ENCODE measurements at places on chromosomes 4 and X.
A peak's percentile ranks its signal among the peaks of the same experiment; 100 is the strongest.

GRCh38 chrX:20042221-20042620 is 51.4 kb upstream of the BCLAF3 start:
- DNase-seq: no peak

- no peak for DNase-seq
These were observed 1037.1 kb downstream of the STPG2 start for GRCh38 chr4:97106161-97106560.

- no peak for DNase-seq
These were observed 47.9 kb downstream of the TLR10 start for GRCh38 chr4:38734911-38735310.

GRCh38 chr4:7812921-7813320 is 126.7 kb downstream of the AFAP1 start:
- DNase-seq: no peak

DNA sequence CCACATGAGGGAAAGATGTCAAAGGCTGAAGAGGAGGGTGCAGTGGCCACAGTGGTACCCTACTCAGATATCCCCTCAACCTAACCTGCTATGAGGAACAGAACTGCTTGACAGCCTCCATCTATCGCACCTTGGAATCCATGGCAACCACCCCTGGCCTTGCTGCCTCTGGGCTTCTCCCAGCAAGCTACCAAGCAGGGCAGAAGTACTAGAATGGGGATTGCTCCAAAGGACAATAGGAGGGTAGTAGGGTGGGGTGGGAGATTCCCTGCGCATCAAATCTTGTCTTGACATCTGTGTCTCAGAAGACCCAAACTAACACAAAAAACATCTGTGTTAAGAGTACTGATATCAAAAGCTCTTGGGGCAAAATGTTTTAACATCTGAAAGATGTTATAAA is 118.2 kb downstream of the FBXW7 start:
- DNase-seq: no peak

DNA sequence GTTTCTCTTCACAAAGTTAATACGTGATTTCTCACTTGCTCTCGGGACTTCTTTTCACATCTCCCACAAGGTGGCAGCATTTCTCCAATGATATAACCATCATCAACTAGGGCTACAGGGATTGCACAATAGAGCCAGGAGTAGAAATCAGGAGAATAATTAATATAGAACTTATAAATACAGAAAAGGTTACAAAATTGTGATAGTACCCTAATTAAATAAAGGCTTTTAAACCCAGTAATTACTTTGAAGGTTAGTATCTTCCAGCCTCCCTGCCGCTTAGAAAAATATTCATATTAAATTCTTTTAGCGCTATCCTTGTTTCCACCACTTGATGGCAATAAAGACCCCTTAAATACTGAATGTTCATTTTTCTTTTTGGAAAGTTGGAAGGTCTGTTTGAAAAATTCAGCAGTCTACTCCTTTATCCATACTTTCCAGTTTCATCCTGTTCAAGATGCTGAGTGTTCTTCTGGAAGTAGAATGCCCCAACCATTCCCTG is 65.8 kb downstream of the RASGEF1B start:
- DNase-seq: peak; percentile 89

- DNase-seq: no peak
These were observed 62.3 kb downstream of the ALG13 start for GRCh38 chrX:111743316-111743715.

GRCh38 chr4:140609548-140610425 is 41.0 kb upstream of the UCP1 start:
- DNase-seq: peak; percentile 53

- DNase-seq: peak; percentile 59
These were observed 36.6 kb downstream of the IRF2 start for GRCh38 chr4:184437565-184438265.

DNA sequence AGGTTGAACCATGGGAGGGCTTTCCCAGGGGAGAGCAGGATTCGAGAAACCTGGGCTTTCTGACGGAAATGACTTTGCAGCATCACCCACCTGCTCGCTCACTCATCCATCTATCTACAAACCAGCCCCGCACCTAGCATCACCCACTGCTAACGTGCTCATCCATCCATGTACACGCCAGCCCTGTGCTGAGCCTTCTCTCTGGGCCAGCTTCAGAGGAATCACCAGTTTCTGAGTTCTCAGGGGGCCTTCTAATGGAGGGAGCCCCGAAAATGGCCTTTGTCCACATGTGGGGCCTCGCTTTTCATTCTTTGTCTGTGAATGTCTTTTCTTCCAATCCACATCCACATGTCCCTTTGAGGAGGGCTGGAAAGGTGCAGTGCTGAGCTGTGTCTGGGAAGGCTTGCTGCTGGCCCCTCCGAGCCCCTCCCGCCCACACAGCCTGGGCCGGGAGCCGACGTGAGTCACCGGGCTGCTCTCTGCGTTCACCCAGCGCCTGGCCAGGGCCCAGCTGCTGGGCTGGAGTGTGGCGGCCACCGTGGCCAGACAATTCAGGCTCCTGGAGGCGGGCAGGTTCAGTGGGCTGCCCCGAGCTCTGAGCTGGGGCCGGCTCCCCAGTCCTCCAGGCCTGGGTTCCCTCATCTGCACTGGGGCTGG is 14.7 kb downstream of the SORCS2 start:
- DNase-seq: peak; percentile 93
